ENCODE measurements at places on chromosomes 11 and 22.

DNA sequence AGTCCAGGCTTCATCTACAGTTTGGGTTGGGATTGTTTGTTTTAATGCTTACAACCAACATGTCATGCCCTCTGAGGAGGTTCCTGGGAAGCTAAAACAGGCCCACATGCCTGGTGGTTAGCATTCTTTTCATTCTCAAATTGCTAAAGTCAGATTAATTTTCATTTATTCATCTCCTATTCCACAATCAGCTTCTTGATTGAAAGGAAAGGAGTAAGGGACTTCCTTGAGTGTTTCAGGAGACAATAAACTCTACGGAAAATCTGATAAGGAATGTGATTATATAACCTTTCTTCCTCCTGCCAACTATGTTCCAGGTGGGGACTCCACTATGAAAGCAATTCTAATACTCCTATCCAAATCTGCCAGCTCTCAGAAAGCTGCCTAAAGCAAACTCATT, 30.8 kb downstream of the MRTFA start:
- ATAC-seq = no peak

DNA sequence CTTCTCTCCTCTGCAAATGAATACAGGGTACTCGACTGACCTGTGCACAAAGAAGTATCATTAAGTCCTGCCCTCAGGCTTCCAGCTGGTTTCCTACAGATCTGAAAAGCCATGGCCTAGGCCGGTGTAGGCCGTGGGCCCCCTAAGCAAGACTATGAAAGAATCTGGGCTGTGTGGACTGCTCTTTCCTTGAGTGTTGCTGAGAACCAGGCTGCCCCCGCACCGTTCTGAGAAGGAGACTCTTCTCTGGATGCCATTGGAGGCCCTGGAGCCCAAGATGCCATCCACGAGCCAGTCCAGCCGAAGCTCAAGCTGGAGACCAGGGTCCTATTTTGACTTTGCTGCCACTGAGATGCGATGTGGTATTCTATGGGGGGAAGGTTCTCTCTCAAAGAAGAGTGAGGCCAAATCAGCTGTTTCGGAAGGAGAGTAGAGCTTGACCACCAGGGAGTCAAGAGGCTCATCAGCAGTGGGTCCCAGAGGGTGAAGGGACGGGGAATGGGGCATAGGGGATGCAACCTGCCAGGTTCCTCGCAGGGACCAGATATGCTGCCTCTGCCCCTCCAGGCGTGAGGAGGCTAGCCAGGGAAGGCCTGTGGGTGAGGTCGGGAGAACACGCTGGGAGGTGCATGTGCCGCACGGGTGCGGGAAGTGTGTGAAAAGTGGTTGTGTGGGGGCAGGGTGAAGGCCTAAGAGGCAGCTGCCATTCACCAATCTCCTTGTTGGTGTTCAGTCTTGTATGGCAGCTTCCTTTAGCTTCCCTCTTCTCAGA, 96.4 kb upstream of the B3GAT1 start:
- no peak for ATAC-seq

- no peak for ATAC-seq
Measured at GRCh38 chr11:125358254-125358840, 137.7 kb downstream of the FEZ1 start.

DNA sequence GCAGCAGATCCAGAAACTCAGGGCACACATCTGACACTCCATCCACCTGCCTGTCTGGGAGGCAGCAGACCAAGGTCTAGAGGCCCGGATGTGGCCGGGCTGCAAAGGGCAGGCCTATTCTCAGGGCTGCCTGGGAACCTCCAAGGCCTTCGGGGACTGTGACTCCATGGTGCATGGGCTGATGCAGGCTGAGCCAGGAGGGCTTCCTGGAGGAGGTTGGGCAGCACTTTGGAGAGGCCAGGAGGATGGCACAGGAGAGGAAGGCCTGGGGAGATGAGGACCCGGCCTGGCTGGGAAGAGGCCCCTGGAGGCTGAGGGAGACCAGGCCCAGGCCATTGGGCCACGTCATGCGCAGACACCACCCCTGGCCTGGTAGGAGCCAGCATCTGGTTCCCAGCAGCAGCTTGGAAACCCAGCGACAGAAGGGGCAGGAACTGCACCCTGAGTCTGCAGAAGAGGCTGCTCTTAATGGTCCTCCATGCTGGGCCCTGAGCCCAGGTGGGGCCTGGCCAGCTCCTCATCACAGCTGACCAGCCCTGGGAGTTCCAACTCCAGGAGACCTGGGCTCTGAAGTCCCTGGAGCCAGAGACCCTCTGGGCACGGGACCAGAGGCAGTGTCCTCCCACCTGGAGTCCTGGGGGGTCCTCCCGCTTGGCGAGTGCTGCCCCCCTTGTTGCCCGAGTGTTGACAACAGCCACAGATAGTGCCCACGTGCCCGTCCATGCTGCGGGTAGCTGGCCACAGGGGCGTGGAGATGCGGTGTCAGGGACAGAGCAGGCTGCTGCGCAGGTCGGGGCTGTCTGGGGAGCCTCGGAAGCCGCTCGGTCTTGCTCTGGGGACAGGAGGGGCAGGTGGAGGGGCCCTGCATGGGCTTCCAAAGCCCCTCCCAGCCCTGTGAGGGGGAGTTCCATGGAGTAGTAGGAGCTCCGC, 5.5 kb downstream of the PHLDA2 start:
- ATAC-seq = peak; percentile 14

GRCh38 chr11:134858783-134859480, 446.9 kb upstream of the B3GAT1 start:
- ATAC-seq = peak; percentile 21

- ATAC-seq = no peak
Measured at GRCh38 chr11:76007166-76007565, 192.2 kb downstream of the UVRAG start.

DNA sequence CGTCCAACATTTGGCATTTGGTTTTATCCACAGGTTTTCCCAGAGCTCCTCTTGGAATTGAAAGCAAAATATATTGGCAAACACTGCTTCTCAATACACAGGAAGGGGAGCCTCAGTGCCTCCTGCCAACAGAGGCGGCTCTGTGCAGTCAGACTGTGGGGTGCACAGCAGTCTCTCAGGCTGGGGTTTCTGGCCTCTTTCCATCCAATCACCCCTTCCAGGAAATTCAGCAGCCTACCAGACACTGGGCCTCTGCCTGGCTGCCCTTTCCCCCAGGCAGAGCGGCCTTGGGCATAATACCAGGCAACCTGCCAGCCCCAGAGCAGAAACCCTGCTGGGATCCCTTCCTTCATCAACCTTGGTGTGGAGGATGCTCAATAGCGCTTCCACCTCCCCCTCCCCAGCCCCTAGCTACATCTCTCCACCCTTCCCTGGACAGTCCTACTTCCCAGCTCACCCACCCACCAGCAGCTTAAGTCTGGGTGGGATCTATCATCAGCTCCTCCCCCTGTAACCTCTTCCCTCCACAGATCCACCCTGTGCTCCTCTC, 17.8 kb upstream of the RAPSN start:
- ATAC-seq = no peak

- ATAC-seq = peak; percentile 66
Measured at GRCh38 chr22:41596776-41597634, 7.4 kb upstream of the PMM1 start.

- ATAC-seq = no peak
Measured at GRCh38 chr11:97895572-97895971, 1125.2 kb upstream of the CNTN5 start.

GRCh38 chr11:95461858-95462257, 230.9 kb upstream of the SESN3 start:
- ATAC-seq = peak; percentile 93

DNA sequence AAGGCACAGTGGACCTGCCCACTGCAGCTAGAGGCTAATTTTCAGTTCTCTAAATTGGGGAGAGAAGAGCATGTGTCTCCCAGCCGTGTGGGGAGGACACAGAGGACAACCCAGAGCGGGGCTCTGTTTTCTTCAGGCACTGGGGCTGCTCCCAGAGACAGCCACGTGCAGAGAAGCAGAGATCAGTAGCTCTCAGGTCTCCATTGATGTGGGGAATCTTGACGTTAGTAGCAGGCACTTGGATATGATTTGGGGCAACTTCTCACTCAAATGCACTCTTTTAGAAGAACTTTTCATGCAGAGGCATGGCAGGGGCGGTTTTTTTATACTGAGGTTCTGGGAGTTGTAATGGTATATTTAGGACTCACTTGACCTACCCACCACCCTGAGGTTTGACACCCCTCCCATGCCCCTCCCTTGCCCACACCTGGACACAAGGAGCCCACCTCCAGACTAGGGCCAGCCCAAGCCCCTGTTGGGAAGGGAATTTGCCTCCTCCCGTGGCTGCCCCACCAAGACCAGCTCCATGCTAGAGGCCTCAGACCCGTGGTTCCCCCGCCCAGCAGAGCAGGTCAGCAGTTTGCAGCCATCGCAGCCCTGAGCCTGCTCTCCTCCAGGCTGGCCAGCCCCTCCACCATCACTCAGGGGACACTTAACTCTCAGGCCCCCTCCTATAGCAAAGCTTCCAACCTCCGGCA, 94.2 kb upstream of the RTL6 start:
- ATAC-seq = no peak

DNA sequence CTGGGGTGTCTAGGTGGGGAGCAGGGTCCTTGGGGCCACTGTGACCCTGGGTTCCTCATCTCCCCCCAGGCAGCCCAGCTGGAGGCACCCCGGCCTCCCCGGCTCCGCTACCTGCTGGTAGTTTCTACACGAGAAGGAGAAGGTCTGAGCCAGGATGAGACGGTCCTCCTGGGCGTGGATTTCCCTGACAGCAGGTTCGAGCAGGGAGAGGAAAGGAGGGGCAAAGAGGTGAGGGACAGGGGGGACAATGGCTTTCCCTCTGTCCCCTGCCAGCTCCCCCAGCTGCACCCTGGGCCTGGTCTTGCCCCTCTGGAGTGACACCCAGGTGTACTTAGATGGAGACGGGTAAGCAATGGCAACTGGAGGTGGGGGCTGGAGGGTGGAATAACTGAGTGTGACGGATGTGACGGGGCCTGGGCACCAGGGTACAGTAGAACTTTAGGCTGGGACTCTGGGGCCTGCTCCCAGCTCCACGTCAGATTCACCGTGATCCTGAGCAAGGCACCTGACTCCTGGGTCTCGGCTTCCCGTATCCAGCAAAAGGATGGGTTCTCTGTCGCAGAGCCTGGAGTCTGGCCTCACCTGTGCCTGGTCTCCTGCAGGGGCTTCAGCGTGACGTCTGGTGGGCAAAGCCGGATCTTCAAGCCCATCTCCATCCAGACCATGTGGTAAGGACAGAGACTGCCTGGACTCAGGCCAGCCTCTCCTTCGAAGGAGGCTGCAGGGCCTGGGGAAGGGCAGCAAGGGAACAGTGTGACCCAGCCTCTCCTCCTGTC, 3.6 kb downstream of the SSH3 start:
- no peak for ATAC-seq

GRCh38 chr11:69533296-69534165, 52.1 kb downstream of the LINC01488 start:
- no peak for ATAC-seq

DNA sequence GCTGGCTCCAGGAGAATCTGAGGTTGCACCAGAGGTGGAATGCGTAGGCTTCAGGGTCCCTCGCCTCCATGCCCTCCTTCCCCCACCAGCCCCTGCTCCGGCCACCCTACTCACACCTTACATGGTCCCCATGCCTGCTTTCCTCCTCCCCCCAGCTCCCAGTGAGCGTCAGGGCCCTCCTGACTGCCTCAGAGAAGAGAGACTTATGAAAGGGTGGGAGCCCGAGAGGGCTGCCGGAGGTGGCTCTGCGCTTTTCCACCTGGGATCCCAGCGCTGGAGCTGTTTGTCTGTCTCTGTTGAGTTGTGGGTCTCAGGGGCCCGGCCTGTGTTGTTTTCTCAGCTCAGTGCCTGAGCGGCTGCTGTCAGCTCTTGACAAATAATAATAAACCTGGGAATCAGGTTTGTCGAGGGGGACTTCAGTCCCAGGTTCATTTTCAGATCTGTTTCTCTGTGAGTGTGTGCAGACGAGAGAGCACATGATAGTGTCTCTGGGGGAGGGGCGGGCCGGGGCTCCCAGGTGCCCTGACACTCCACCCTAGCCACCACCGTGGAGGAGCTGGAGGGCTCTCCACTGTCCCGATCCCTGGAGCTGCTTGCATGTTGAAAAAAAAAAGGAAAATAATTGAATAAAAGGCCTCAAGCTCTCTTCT, 153.7 kb downstream of the FEZ1 start:
- ATAC-seq = no peak

DNA sequence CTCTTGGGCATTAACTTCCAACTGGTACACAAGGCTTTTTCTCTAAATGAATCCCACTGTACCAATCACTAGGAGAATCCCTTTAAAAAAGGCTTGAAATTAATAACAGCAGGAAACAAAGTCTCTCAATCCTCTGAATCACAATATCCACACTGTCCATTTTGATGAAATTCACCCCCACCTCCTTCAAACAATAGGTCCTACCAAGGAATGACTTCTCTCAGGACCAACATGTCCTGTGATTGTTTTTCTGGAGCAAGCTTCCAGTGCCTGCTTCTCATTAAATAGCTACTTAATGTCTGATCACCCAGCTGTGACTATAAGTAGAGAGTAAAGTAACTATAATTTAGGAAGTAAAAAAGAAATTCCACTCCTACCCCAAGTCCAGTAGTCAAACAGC, 13.1 kb downstream of the NUMA1 start:
- ATAC-seq = no peak

- peak; percentile 94 for ATAC-seq
Measured at GRCh38 chr11:34585735-34586487, 35.0 kb upstream of the EHF start.

- no peak for ATAC-seq
Measured at GRCh38 chr11:707817-708420, 1.9 kb downstream of the EPS8L2 start.

DNA sequence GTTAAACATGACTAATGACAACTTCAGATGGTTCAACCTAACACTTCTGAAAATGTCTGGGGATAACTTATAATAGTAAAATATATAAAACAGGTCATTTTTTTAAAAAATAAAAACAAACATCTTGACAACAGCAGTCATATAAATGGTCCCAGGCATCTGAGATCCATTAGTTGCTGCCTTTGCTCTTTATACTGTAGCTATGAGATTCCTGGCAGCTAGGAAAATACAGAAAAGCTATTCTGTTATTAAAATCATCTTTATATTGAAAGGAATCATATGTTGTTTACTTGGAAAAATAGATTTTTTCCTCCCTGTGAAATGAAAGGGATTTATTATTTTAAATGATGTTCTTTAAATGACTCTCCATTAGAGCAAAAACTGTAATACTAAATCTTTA, 55.7 kb upstream of the DEUP1 start:
- no peak for ATAC-seq

DNA sequence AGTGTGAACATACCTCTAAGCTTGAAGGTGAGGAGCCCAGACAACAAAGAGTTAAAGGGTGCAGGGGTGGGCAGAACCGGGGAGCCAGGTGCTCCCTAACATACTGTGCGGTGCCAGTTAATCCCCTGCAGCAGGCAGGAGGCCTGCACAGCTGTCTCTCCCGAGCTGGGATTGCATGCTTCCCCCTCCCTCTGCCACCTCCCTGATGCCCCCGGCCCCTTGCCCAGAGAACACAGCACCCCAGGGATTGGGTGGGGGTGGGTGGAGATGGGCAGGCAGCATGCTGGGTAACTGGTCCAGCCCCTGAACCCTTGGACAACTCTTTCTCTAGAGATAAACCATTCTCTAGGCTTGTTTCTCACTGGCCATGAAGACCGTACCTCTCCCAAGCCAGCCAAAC, 67.7 kb upstream of the MYOD1 start:
- no peak for ATAC-seq

Measured in stimulated activated memory B cell treated with anti-CD40 and anti-IgM and Interleukin-4, amounts not matched to agents 10 μg/mL and 1 μg/mL and 100 μg/mL, for 72 hours (primary cell).